ENCODE measurements at places on chromosomes 12 and 14. TPM values are rescaled to one million over a fixed set of nuclear protein-coding genes. Genes with fewer than 3 reads are reported as not detected.

Gene KRT79
- 0.96 TPM for total RNA-seq

Gene KRT73
- 0.29 TPM for total RNA-seq

Gene KCNH5
- not detected for total RNA-seq

Gene ST8SIA1
- total RNA-seq = 0.49 TPM

Gene FBXO34
- total RNA-seq = 15.1 TPM

Gene ZNF891
- total RNA-seq = 1.4 TPM

Gene SERPINA6
- total RNA-seq = not detected

Gene CCDC92
- total RNA-seq = 5.0 TPM

Gene ANO4
- total RNA-seq = not detected

Gene STAC3
- total RNA-seq = 2.6 TPM

DNA sequence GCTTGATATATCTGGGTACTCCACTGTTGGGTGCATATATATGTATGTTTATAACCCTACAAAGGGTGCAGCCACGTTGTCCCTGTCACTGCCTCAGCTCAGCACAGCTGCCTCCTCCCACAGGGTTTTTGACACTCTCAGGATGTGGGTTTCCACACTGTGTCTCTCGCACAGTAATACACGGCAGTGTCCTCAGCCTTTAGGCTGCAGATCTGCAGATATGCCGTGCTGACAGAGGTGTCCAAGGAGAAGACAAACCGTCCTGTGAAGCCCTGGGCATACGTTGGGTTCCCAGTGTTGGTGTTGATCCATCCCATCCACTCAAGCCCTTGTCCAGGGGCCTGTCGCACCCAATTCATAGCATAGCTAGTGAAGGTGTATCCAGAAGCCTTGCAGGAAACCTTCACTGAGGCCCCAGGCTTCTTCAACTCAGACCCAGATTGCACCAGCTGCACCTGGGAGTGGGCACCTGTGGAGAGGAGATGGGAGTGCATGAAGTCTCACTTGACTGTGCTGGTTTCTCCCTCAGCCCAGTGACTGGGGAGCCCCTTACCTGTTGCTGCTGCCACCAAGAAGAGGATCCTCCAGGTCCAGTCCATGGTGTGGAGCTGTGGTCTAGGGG is 498.7 kb downstream of the TMEM121 start:
- no peak for DNase-seq
- H3K27me3 ChIP-seq = peaks cover 7% of the 10 kb centered on the region
- no peak overlapping the region for H3K27ac ChIP-seq
- H3K4me1 ChIP-seq = peaks cover 30% of the 10 kb centered on the region
- peaks cover 10% of the 10 kb centered on the region for H3K36me3 ChIP-seq

DNA sequence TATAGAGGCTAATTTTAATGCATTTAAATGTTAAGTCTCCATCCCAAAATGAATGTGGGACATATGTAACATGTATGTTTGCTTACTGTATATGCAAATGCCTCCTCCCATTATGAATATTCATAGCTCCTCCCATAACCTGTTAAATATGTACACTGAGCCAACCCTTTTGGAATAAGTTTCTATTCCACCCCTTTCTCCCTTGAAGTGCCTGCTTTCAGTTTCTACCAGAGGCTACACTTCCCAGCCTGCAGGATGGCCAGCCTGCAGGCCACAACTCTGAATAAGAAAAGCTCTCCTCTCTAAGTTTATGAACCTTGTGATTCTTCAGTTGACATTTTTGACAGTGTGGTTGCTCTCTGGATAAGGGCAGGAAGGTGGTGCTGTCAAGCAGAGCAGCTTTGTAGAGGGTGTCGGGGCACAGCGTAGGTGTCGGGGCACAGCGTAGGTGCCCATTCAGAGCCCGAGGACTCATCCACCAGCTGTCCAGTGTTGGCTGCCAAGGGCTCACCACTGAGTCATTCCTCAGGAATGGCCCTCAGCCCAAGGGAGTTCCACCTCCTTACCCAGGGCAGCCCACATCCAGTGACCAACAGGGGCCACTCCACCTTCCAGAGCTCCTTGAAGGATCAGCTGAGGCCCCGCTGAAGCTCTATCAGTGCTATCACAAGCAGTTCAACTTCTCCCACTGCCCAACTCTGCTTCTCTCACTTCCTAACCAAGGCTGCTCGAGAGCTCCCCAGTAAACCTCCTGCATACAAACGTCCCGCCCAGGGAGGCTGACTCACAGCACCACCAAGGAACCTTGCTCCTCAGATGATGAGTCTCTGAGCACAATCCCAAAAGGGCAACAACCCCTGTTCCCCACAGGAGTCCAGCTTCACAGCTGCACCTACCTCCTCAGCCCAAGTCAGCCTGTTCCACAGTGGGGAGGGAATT is 31.4 kb downstream of the VWF start:
- H3K4me1 ChIP-seq = peaks cover 8% of the 10 kb centered on the region
- no peak overlapping the region for H3K27ac ChIP-seq
- H3K4me3 ChIP-seq = no peak overlapping the region
- no peaks in the 10 kb centered on the region for H3K27me3 ChIP-seq
- no peak for DNase-seq
- H3K36me3 ChIP-seq = no peaks in the 10 kb centered on the region

GRCh38 chr12:12178559-12178958 is 88.3 kb downstream of the LRP6 start:
- H3K27ac ChIP-seq = no peak overlapping the region
- H3K4me3 ChIP-seq = no peak overlapping the region
- peaks cover 13% of the 10 kb centered on the region for H3K36me3 ChIP-seq

DNA sequence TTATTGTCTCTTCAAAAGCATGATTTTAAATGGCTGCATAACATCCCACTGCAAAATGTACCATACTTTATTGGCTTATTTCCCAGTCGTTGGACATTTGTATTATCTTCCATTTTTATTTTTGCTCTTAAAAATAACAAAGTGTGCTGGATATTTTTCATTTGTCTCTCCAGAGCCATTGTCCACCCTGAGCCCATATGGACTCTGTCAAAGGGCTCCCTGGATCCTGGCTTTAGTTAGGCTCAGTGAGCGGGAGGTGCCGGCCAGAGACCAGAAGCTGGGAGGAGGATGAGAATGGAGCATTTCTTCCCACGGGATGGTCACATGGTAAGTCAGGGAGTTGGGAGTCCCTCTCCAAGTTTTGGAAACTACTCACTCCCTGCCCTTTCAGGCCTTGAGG is 296.9 kb downstream of the NUAK1 start:
- no peak overlapping the region for H3K4me3 ChIP-seq
- no peak for DNase-seq
- H3K27me3 ChIP-seq = peaks cover 3% of the 10 kb centered on the region
- no peak overlapping the region for H3K27ac ChIP-seq
- H3K36me3 ChIP-seq = no peaks in the 10 kb centered on the region

DNA sequence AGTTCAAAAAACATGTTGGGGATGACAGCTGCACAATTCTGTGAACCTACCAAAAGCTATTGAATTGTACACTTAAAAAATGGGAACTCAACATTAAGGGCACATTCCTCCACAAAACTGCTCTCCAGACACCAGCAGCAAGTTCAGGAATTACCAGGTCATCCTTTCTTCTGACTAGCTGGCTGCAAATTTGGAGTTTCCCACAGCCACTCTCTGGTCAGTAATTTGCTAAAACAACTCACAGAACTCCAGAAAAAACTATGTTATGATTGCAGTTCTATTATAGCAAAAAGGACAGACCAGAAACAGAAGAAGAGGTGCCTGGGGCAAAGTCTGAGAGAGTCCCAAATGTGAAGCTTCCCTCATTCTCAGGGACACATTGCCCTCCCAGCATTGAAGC is 20.1 kb upstream of the PLEKHD1 start:
- no peak for DNase-seq
- H3K27me3 ChIP-seq = no peaks in the 10 kb centered on the region
- H3K36me3 ChIP-seq = peaks cover 2% of the 10 kb centered on the region
- H3K27ac ChIP-seq = no peak overlapping the region

- peaks cover 25% of the 10 kb centered on the region for H3K27me3 ChIP-seq
- no peak for DNase-seq
- H3K4me1 ChIP-seq = no peaks in the 10 kb centered on the region
- H3K27ac ChIP-seq = no peak overlapping the region
Observed at GRCh38 chr14:100754020-100754419, 27.3 kb downstream of the DLK1 start.

DNA sequence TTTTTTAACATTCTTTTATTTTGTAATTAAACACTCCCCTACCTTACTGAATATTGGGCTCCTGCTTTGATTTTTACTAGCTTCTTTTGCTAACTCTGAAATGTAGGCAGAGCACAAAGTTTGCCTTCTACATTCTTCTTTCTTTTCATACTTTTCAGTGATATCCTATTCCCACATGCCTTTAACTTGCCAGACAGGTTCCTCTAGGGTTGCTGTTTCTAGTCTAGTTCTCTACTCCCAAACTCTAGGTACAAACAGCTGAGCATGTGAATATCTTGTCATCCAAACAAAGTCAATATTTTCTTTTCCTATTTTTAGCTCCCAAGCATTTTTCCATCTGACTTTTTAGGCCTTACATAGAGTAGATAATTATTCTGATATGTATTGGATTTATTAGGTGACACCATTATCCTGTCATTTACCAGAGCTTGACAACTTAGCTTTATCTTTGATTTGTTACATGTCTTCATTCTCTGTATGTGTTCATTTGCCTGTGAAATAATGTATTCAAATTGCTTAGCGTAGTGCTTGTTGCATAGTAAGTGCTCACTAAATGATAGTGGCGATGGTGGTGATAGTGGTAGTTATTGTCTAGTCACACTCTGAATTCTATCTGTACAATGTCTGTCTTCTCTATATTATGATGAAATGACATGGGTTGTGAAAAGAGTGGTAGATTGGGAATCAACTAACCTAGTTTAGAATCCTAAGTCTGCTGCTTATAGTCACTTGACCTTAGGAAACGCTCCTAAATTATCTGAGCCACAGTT is 73.6 kb upstream of the DNM1L start:
- no peak overlapping the region for H3K27ac ChIP-seq
- no peaks in the 10 kb centered on the region for H3K27me3 ChIP-seq
- no peaks in the 10 kb centered on the region for H3K36me3 ChIP-seq
- peaks cover 8% of the 10 kb centered on the region for H3K4me1 ChIP-seq
- no peak overlapping the region for H3K4me3 ChIP-seq

DNA sequence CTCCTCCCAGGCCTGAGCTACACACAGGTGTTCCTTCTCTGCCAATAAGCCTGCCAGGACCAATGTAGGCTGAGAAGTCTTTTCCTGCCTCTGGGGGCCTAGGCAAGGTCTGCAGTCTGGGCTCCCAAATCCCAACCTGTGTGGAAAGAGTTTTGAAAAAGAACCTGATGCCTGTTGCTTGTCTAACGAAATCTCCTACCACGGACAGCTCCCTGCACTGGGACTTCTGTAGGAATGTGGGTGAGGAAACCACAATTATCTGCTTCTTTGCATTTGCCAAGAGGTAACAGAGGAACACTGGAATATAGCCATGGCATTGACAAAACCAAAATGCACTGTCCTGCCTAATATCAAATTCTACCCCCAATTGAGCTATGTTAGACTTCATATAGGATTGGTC is 877.0 kb upstream of the TMEM132C start:
- DNase-seq = no peak
- H3K27me3 ChIP-seq = no peaks in the 10 kb centered on the region
- H3K27ac ChIP-seq = no peak overlapping the region
- no peak overlapping the region for H3K4me3 ChIP-seq
- H3K36me3 ChIP-seq = no peaks in the 10 kb centered on the region

- H3K27ac ChIP-seq = no peak overlapping the region
- H3K4me1 ChIP-seq = no peaks in the 10 kb centered on the region
- H3K27me3 ChIP-seq = no peaks in the 10 kb centered on the region
- no peak for DNase-seq
- no peak overlapping the region for H3K4me3 ChIP-seq
Observed at GRCh38 chr12:19957308-19958125, 410.8 kb upstream of the PDE3A start.

DNA sequence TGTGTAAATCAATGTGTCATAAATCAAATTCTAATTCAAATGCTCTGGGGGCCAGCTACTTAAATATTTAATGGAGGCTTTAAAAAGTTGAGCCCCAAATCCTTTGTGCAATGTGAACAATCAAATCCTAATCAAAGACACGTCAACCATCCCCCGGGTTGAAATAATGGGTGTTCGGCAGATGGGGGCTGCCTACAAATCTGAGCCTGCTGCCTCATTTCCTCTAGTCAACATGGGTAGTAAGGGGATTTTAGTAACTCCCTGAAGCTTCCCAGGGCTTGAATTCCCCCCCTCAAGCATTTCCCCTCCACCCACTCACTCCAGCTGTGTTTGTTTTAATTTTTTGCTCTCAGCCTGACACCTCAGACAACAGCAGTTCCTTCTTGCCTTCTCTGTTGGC is 37.8 kb downstream of the SRRM4 start:
- peaks cover 29% of the 10 kb centered on the region for H3K27me3 ChIP-seq
- H3K27ac ChIP-seq = no peak overlapping the region
- no peak overlapping the region for H3K4me3 ChIP-seq
- H3K4me1 ChIP-seq = no peaks in the 10 kb centered on the region
